ENCODE measurements at places on chromosomes 5 and 9.

DNA sequence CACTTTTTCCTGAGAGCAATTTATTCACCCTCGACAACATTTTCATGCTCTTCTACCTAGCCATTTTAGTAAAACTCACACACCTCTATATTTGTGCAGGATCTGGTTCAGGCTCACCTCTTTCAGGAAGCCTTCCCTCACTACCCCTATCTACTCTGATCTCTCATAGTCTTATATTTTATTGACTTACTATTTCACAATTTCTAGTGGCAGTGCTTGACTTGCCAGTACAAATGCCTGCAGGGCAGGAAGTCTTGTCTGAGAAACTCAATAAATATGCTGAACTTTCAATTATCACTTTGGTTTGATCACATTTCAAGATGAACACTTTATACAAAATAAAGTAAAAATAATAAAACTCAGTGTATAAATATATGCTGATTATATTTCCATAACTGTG, 226.8 kb downstream of the CETN3 start:
- no peak for DNase-seq

DNA sequence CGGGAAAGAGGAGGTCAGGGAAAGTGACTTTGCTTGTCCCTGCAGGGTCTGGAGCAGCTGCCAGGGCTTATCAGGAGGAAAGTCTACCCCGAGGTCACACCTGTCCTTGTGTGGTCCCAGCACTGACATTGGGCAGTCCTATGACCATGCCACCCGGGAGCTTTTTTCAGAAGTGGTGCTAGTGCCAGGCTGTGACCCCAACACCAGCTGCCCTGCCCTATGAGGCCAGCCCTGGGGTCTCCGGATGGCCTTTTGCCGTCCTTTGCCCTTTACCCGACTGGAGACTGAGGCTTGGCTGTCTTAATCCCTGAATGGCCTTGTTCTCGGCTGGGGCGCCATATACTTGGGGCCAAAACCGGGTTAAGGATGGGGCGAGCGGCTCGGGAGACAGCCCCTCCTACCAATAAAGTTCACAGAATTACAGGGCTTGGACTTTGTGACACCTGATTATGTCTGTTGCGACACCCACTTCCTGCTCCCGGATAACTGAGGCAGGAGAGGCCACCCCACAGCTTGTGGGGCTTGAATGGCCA, 22.2 kb upstream of the SLC9A3 start:
- DNase-seq = no peak

- DNase-seq = no peak
These were observed 364.6 kb upstream of the PTGER4 start for GRCh38 chr5:40315126-40315525.

- DNase-seq = no peak
These were observed 47.0 kb downstream of the OLFM1 start for GRCh38 chr9:135134268-135135022.

DNA sequence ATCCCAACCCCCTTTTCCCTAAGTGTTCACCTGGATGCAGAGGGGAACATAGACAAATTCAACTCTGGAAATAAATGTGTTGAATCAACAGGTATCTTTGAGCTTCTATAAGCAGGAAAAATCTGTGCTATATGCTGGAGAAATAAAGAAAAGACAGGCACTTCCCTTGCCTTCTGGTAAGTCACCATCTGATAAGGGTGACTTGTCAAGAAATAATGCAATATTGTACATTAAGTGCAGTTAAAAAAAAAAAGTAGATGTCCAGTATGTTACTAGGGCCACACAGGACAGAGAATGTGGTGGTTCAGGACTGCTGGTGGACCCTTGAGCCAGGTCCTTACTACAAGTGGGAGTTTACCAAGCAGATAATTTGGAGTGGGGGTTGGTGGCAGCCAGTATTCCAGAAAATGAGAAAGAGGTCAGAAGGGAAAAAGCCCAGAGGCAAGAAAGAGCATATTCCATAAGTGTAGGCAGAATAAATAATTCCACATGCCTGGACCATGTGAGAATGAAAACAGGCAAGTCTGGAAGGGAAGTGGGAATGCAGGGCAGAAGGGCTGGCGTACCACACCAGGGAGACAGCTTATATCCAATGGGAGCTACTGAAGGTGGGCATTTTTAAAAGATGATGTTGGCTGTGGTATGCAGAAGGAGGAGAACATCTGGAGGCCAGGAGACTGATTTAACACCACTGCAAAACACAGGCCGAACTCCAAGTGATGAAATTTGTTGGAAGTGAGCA, 209.9 kb downstream of the SEMA5A start:
- DNase-seq = no peak

- DNase-seq = no peak
These were observed 16.6 kb downstream of the TUT7 start for GRCh38 chr9:86337469-86338108.

GRCh38 chr5:15285901-15286583, 213.9 kb upstream of the FBXL7 start:
- DNase-seq = no peak

- no peak for DNase-seq
These were observed 671.4 kb downstream of the NR2F1-AS1 start for GRCh38 chr5:92909602-92909962.

GRCh38 chr5:132556153-132556762, 519 bp upstream of the RAD50 start:
- no peak for DNase-seq

DNA sequence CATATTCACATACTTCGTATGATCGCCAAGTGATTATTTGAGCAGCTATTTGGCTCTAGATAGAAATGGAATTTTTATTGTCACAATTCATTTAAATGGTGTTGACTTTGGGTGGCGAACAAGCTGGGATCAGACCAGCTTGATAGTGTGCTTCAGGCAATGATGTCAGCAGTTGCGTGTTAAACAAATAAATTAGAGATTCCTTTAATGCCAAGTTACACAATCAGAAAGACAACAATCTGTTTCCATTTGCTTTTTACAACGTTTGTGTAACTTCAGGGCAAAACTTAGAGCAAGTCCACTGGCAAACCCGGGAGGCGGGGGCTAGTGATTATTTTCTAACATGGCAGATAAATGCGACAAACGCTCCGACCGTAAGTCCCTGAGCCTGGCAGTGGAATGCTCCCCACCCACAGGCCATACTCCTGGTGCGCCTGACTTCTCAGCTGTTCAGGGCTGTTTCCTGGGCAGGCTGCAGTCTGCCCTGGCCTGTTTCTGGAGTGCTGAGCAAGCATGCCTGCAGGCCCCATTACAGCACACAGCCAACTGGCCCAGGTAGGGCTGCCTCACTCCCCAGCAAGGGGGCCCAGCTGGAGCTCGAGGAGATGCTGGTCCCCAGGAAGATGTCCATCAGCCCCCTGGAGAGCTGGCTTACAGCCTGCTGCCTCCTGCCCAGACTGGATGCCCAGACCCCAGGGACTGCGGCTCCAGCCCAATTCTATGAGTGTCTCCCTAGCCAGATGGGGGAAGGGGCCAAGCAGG, 88.7 kb downstream of the BASP1 start:
- DNase-seq = no peak

- DNase-seq = no peak
These were observed 6.5 kb downstream of the LIX1 start for GRCh38 chr5:97135868-97136267.

DNA sequence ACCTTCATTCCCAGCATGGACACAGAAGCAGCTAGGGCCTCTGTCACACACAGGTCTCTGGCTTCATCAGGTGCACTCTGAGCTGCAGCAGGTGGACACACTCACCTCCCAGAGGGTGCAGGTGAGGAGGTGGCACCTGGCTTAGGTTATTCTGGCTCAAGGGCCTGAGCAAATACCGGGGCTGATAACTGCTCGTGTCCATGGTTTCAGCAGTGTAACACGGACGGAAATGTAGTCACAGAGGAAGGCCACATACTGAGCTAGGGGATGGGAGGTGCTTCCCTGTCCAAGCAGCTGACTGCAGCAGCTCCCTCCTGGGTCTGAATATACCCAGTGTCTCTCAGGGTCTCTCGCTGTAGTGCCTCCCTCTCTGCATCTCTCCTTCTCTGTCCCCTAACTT, 5.7 kb downstream of the PHF2 start:
- no peak for DNase-seq

DNA sequence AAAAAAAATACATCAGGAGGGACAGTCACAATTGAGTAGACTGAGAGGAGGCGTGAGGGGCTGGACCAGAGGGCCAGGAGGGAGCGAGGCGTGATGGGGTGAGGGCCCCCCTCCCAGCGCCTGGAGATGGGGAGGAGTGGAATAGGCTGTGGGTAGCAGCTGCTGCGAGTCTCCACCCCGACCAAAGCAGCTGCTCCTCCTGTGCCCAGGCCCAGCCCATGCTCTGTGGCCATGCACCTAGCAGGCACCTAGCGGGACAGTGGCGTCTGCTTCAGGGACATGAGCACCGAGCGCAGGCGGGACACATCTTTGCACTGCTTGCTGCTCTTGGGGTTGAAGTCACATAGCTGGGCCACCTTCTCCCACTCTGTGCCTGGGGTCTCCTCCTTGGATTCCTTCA, 4.0 kb downstream of the HIGD2A start:
- DNase-seq = no peak

DNA sequence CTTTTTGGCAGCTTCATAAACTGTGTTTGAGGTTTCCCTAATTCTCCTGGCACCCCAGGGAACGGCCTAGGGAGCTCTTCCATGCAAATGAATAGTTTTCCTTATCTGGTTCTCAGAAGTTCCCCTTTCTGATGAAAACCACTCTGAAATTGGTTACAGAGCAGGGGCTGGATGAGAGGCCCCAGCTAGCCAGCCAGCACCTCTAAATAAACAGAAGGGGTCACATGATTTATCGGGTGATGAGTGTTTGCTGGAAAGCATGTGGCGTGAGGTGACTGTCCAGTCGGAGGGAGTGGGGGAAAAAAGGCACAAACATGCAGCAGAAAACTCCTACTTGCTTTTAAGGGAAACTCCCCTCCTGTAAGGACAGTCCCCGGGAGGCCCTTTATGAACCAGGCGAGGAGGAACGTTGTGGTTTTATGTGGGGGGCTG, 261.2 kb upstream of the ANKRD55 start:
- no peak for DNase-seq

DNA sequence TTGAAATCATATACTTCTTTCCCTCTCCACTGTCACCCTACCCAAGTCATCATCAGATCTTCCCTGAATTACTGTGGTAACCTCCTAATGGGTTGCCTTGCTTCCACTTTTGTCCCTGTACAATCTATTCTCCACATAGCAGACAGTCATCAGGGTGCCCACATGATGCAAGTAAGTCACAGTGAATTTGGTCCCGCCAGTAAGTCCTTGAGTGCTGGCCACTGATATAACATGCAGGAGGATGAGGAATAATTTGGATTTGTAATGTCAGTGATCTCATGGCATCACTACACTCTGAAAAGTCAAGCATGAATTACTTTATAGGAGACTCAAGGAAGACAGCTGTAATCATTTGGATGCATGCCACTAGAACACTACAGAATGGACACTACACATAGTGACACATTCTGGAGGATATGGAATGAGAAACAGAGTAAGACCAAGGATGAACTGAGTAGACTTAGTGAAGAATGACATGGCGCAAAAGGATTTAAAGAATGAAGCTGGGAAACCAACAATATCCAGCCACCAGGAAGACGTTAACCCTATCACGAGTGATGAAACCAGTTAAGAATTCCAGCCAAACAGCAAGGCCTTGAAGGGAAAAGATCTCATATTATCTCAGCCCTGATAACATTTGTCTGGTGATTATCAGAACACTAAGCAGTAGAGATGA, 28.6 kb downstream of the MARCHF3 start:
- DNase-seq = no peak
